RWPE2 (cell line): ENCODE measurements at places on chromosomes 5 and 9.

- no peak overlapping the region for H3K4me3 ChIP-seq
- H3K27me3 ChIP-seq, result no peaks in the 10 kb centered on the region
- H3K36me3 ChIP-seq, result peaks cover 9% of the 10 kb centered on the region
- DNase-seq, result no peak
- no peak overlapping the region for H3K27ac ChIP-seq
Observed at GRCh38 chr9:6852243-6852963, 94.6 kb downstream of the KDM4C start.

DNA sequence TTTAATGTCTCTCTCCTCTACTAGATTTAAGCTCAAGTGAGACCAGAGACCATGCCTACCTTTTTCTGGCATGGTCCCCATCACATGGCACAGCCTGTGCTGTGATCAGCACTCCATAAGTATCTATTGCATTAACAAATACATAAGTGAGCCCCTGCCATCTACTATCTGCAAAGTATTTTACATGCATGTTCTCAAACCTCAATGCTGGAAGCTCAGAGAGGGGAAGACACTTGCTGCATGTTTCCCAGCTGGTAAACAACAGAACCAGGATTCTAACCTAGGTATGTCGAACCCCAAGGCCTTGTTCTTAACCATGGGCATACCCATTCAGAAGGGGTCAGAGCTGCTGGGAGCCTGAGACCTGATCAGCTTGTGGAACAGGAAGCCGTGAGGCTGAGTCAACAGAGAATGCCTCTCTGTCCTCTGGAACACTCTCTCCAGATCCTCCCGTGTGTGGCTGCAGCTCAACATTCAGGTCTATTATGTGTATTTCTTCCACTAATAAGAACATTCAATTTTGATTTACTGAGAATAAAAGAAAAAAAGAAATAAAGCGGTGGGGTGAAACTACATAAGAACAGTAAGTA is 232.5 kb upstream of the MSX2 start:
- no peaks in the 10 kb centered on the region for H3K4me1 ChIP-seq
- H3K4me3 ChIP-seq, result no peak overlapping the region
- DNase-seq, result no peak
- no peaks in the 10 kb centered on the region for H3K36me3 ChIP-seq

- no peak overlapping the region for H3K27ac ChIP-seq
- H3K4me1 ChIP-seq, result no peaks in the 10 kb centered on the region
- no peak for DNase-seq
- no peaks in the 10 kb centered on the region for H3K36me3 ChIP-seq
Observed at GRCh38 chr5:57878301-57878722, 395.7 kb upstream of the ACTBL2 start.

GRCh38 chr9:86077276-86077675 is 22.1 kb downstream of the GOLM1 start:
- H3K4me1 ChIP-seq, result peaks cover 8% of the 10 kb centered on the region
- no peaks in the 10 kb centered on the region for H3K27me3 ChIP-seq
- no peak for DNase-seq

- H3K4me1 ChIP-seq, result peaks cover 10% of the 10 kb centered on the region
- no peak overlapping the region for H3K27ac ChIP-seq
- no peak overlapping the region for H3K4me3 ChIP-seq
- no peaks in the 10 kb centered on the region for H3K36me3 ChIP-seq
- no peaks in the 10 kb centered on the region for H3K27me3 ChIP-seq
Observed at GRCh38 chr5:157915638-157916037, 56.7 kb upstream of the CLINT1 start.

DNA sequence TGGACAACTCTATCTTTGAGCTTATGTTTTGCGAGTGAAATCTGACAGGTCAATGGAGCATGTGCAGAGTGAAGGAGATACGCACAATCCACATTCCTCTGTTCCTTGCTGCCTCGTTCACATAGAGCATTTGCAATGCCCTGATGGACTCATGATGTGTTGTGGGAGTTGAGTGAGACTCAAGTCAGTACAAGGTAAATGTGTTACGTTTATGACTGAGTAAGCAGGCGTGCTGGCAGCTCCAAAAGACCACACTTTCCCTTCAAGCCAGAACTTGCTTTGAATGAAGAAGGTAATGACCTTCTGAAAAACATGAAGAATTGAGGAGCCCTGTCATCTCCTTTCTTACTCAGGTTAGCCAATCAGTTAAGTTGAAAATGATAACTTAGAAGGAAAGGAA is 477.8 kb downstream of the CTNND2 start:
- DNase-seq, result no peak
- H3K4me1 ChIP-seq, result no peaks in the 10 kb centered on the region
- no peaks in the 10 kb centered on the region for H3K36me3 ChIP-seq
- peaks cover 75% of the 10 kb centered on the region for H3K27me3 ChIP-seq
- H3K4me3 ChIP-seq, result no peak overlapping the region

DNA sequence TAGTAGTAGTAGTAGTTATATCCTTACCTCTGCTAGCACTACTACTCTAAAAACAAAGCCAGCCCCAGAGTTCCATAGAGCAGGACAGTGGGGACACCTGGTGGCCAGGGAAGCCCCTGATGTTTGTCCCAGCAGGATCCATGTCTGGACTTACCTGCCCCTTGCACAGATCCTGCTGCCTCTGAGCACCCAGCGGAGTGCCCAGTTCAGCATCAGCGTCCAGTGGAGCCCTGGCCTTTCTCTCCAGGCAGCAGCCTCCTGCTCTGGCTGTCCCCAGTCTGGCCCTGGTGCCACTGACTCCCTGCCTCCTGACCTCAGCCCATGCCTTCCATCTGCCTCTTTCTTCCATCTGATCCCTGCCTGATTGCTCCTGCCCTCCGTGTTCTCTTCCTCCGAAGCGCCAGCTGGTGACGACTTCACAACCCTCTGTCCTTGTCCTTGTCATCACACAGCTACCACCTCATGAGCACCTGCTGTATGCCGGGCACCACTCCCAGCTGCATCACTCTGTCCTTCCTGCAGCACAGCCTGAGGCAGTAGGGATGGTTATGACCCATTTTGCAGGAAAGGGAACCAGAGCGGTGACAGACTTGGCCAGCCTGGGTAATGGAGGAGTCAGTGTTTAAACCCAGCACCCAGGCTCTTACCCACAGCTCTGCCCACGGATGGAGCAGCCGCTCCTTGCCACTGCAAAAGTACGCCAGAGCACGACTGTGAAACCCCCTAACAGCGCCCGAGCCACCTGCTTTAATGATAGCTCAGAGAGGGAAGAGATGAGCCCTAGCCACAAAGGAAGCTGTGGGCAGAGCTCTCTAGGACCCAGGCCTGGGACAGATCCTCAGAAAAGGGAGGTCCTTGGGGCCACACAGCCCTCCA is 11.5 kb downstream of the SARDH start:
- no peak overlapping the region for H3K4me3 ChIP-seq
- no peaks in the 10 kb centered on the region for H3K4me1 ChIP-seq
- H3K27ac ChIP-seq, result no peak overlapping the region
- peak; percentile 46 for DNase-seq

DNA sequence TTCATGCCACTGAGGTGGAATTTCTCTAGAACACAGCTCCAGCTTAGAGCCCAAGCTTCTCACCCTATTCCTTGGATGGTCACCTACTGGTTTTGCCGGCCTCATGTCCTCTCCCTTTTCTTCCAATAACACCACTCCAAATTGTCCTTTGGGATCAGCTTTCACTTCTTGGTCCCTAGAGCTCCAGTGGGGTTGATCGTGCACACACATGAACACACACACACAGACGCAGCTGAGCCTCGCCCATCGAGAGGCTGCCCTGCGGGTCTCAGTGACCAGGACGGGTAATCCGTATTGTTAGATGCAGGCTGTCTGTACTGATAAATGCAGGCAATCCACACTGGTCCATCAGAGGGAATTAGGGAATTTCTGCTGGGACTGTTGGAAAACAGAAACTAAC is 6.9 kb downstream of the COL23A1 start:
- no peak overlapping the region for H3K27ac ChIP-seq
- peaks cover 8% of the 10 kb centered on the region for H3K27me3 ChIP-seq
- H3K4me3 ChIP-seq, result no peak overlapping the region

- no peak overlapping the region for H3K27ac ChIP-seq
- no peak for DNase-seq
- H3K4me3 ChIP-seq, result no peak overlapping the region
Observed at GRCh38 chr5:166834246-166834645, 1457.2 kb upstream of the WWC1 start.

GRCh38 chr9:89591274-89592212 is 13.3 kb upstream of the GADD45G start:
- no peak overlapping the region for H3K4me3 ChIP-seq
- DNase-seq, result no peak
- no peaks in the 10 kb centered on the region for H3K27me3 ChIP-seq
- H3K4me1 ChIP-seq, result no peaks in the 10 kb centered on the region
- H3K36me3 ChIP-seq, result no peaks in the 10 kb centered on the region
- H3K27ac ChIP-seq, result no peak overlapping the region

DNA sequence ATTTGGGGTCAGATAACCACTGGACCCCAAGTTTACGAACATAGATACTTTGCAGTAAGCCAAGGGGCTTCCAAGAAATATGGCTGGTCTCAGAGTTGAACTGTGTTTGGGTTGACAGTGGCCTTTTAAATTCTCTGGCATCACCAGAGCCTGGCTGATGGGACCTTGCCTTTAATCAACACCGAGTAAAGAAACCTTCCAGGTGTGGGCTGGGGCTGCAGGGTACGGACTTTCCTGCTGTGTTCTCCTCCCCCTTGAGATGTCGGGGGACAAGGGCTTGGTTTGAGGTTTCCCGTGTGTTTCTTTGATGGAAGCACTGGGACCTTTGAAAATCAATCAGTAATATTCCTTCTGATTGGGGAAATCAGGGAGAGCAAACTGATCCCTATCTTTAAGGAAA is 140.1 kb downstream of the MTX3 start:
- no peak overlapping the region for H3K4me3 ChIP-seq
- no peaks in the 10 kb centered on the region for H3K4me1 ChIP-seq
- no peaks in the 10 kb centered on the region for H3K36me3 ChIP-seq
- no peak for DNase-seq

GRCh38 chr9:94913550-94913949 is 187.1 kb downstream of the AOPEP start:
- no peaks in the 10 kb centered on the region for H3K27me3 ChIP-seq
- no peak overlapping the region for H3K4me3 ChIP-seq
- DNase-seq, result no peak

- H3K4me3 ChIP-seq, result no peak overlapping the region
- no peak for DNase-seq
- no peaks in the 10 kb centered on the region for H3K36me3 ChIP-seq
Observed at GRCh38 chr5:143694357-143694756, 117.6 kb upstream of the HMHB1 start.

DNA sequence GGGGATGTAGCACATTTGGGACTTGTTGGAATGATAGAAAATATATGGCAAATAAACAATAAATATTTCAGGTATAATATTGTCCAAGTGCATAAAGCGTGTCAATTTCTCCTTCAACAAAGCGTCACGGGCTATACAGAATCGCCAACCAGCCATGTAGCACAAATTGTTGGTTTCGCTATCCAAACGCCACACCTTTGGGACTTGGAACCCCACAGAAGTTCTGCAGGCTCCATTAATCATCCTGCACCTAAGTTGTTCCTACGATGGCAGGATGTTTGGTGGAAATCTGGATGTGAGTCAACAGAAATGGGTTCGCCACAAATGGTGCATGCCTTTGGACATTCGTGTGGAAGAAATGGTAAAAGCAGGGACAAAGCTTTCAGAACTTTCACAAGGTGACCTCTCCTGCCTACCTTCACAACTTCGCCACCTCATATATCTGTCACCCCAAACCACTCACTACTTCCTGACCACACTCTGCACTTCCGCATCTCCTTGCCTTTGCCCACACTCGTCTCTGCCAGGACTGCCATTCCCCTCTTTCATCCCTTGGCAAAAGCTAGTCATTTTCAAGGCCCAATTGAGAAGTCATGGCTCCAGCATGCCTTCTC is 95.7 kb downstream of the LHFPL2 start:
- no peak overlapping the region for H3K27ac ChIP-seq
- no peak overlapping the region for H3K4me3 ChIP-seq
- no peaks in the 10 kb centered on the region for H3K27me3 ChIP-seq
- no peak for DNase-seq
- peaks cover 19% of the 10 kb centered on the region for H3K36me3 ChIP-seq

- no peak for DNase-seq
- H3K36me3 ChIP-seq, result peaks cover 5% of the 10 kb centered on the region
- H3K27ac ChIP-seq, result no peak overlapping the region
Observed at GRCh38 chr9:21465138-21465537, 17.0 kb downstream of the IFNE start.

GRCh38 chr9:127847178-127847510 is 7.3 kb downstream of the ENG start:
- H3K4me3 ChIP-seq, result no peak overlapping the region
- no peak overlapping the region for H3K27ac ChIP-seq
- DNase-seq, result no peak
- H3K4me1 ChIP-seq, result no peaks in the 10 kb centered on the region
- H3K36me3 ChIP-seq, result peaks cover 4% of the 10 kb centered on the region

GRCh38 chr9:109556061-109556460 is 58.0 kb upstream of the PTPN3 start:
- H3K36me3 ChIP-seq, result no peaks in the 10 kb centered on the region
- DNase-seq, result peak; percentile 86
- no peak overlapping the region for H3K4me3 ChIP-seq
- no peaks in the 10 kb centered on the region for H3K27me3 ChIP-seq
- peak overlapping the region; percentile 98 for H3K27ac ChIP-seq

DNA sequence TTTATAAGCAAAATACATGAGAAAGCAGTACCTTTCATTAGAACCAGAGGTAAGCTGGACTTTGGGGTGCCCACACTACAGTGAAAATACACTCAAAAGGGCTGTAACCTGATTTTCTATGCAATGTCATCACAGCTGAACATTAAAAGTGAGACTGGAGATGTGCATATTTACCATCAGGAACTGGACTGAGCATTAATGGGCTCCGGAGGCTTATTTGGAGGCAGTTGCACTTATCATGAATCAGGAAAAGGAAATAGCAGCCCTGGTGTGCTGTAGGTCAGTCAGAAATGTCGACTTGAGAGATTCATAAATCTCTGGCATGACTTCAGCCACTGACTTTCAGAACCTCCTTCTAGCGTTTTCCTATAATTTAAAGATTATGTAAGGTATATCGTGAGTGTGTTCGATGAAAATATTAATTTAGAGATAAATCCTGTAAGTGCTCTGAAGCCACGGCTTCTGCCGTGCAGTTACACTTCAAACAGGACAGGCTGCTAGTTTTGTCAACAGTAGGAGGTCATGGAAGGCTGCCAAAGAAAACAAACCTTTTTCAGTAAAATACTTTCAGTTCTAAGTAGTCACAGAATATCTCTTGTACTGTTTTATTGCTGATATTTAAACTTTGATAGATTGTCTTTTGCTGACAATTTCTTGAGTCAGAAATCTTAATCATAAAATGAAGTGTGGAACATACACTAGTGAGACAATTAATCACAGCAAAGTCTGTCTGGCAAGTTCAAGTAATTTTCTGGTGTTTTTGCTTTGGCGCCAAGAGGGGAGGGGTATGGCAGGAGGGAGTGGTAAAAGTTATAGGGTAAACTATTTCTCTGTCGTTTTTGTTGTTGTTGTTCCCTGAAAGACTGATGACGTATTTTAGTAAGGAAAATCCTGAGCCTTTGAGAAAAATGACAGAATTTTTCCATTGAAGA is 939.7 kb downstream of the NR2F1-AS1 start:
- no peaks in the 10 kb centered on the region for H3K36me3 ChIP-seq
- H3K4me1 ChIP-seq, result peaks cover 11% of the 10 kb centered on the region
- peak overlapping the region; percentile 9 for H3K4me3 ChIP-seq
- H3K27ac ChIP-seq, result peak overlapping the region; percentile 62
